Stimulated activated CD8-positive, alpha-beta memory T cell treated with anti-CD3 and anti-CD28 coated beads, Interleukin-4, amount 100 ng/mL, for 1 hour (primary cell): ENCODE measurements at places on chromosomes 2 and 18.

DNA sequence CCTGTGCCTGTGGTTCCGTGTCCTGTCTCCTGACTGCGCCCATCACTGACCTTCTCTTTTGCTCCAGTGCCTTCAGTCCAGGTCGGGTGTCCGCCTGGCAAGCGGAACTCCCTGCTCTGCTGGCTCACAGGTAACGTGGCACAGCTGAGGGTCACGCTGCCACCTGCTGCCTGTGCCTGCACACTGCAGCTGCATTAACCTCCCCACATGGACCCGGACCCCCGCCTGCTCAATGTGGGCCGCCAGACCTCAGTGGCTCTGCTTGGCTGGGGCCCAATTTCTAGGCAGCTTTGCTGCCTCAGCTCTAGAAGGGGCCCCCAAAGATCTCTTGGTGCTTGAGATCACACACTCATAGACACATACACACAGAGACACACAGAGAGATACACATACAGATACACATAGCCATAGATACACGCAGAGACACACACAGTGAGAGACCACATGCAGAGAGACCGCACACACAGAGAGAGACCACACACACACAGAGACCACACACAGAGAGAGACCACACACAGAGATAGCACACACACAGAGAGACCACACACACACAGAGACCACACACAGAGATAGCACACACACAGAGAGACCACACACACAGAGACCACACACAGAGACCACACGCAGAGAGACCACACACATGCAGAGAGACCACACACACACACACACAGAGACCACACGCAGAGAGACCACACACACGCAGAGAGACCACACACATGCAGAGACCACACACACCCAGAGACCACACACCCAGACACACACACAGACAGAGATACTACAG lies 14.9 kb upstream of the CNNM3 start:
- DNase-seq, result peak; percentile 47

- no peak for DNase-seq
Observed at GRCh38 chr2:12304564-12305171, 412.1 kb upstream of the TRIB2 start.

GRCh38 chr18:25350489-25351251 lies 1.3 kb downstream of the ZNF521 start:
- DNase-seq, result no peak

DNA sequence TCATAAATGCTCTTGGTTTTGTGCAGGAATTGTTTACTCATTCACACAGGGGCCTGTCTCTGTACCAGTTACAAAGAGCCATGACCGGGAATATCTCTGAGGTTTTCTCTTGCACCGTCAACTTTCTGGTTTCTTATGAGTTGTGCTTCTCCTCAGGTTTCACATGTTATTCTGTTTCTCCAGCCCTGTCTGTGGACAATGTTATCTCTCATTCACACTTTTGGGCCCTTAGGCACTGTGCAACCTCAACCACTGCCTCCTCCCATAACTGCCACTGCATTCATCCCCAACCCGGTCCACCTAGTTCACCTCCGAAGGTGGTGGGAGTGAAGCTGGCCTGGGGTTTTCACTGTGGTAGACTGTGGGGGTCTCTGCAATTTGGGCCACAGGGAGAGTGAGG lies 22.5 kb upstream of the NEDD4L start:
- DNase-seq, result no peak

DNA sequence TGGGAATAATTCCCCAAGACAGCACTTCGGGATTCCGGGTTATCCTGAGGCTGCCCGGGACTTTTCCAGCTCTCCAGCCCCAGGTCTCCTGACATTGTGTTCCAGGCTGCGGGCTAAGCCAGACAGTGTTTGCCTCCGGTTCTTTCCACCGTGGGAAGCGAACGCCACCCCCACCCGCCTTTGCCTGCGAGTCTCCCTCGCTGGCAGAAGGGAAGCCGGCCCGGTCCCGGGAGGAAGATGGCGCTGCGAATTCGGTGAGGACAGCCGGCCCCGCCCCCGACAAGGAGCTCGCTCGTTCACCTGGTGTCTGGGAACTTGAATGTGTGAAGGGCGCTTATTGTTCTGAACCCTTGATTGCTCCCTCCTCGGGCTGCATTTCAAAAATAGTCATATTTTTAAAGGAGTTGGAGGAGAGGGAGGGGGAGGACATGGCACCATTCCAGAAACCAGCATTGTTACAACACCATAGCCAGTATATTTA lies 2.9 kb downstream of the LRATD1 start:
- DNase-seq, result no peak

GRCh38 chr2:218284106-218284811 lies 8.0 kb downstream of the TMBIM1 start:
- DNase-seq, result no peak

- no peak for DNase-seq
Observed at GRCh38 chr2:64922482-64923384, 66.5 kb upstream of the SLC1A4 start.

GRCh38 chr2:189412330-189412953 lies 28.8 kb upstream of the WDR75 start:
- DNase-seq, result no peak
